CD8-positive, alpha-beta memory T cell (primary cell): ENCODE measurements at places on chromosomes 5 and 9. TPM values are rescaled to one million over a fixed set of nuclear protein-coding genes. Genes with fewer than 3 reads are reported as not detected.

Gene JAKMIP2
- 1.8 TPM for total RNA-seq

Gene PCDHGA12
- not detected for total RNA-seq

Gene SLC36A3
- not detected for total RNA-seq

Gene FAM153A
- 5.8 TPM for total RNA-seq

Gene GFRA3
- total RNA-seq, result not detected

Gene ZNF608
- total RNA-seq, result not detected

Gene LECT2
- total RNA-seq, result not detected

Gene SCGB3A2
- not detected for total RNA-seq

Gene FGF10
- not detected for total RNA-seq
